Neural cell (in vitro differentiated cells): ENCODE measurements at places on chromosomes 2 and 18. TPM values are rescaled to one million over a fixed set of nuclear protein-coding genes. Genes with fewer than 3 reads are reported as not detected.

Gene SOX11
- 135 and 146 TPM in 2 replicates for polyA plus RNA-seq

Gene SERPINB4
- polyA plus RNA-seq, result not detected in 2 replicates

Gene MTHFD2
- 19.3 and 26.3 TPM in 2 replicates for polyA plus RNA-seq

Gene TDRD15
- not detected in 2 replicates for polyA plus RNA-seq

Gene PPP1R1C
- polyA plus RNA-seq, result not detected in 2 replicates

Gene KCNIP3
- not detected in 2 replicates for polyA plus RNA-seq

Gene LCT
- polyA plus RNA-seq, result not detected in 2 replicates

Gene ABHD1
- not detected in 2 replicates for polyA plus RNA-seq

Gene TBR1
- polyA plus RNA-seq, result 4.5 and 7.2 TPM in 2 replicates

Gene UXS1
- polyA plus RNA-seq, result 19.1 and 26.0 TPM in 2 replicates
